ENCODE measurements at places on chromosomes 5 and 9.
A peak's percentile ranks its signal among the peaks of the same experiment; 100 is the strongest.

GRCh38 chr9:111601237-111602018, 2.0 kb upstream of the PTGR1 start:
- H3K36me3 ChIP-seq: no peaks in the 10 kb centered on the region
- no peak overlapping the region for H3K27ac ChIP-seq
- DNase-seq: no peak
- peaks cover 9% of the 10 kb centered on the region for H3K27me3 ChIP-seq
- peaks cover 18% of the 10 kb centered on the region for H3K4me1 ChIP-seq
- no peak overlapping the region for H3K4me3 ChIP-seq

- H3K4me3 ChIP-seq: no peak overlapping the region
- H3K27ac ChIP-seq: no peak overlapping the region
- H3K36me3 ChIP-seq: no peaks in the 10 kb centered on the region
- no peaks in the 10 kb centered on the region for H3K27me3 ChIP-seq
Observed at GRCh38 chr5:97836816-97837215, 653.8 kb upstream of the RIOK2 start.

DNA sequence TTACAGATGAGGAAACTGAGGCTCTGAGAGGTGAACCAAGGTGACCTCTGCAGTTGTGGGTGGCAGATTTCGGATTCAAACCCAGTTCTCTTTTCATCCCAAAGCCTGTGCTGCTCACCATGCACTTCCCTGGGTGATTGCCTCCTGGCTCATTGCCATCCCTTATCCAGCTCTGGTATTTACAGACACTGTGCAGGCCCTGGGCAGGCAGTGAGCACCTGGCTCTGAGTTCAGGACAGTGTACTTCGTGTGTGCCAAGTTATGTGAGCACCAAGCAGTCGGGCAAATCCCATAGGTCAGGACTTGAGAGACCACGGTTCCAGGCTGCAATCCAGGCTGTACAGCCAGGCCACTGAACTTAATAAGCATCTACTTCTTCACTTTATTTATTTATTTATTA, 1.4 kb downstream of the LRSAM1 start:
- peaks cover 28% of the 10 kb centered on the region for H3K36me3 ChIP-seq
- no peak overlapping the region for H3K27ac ChIP-seq
- DNase-seq: no peak
- H3K4me1 ChIP-seq: peaks cover 30% of the 10 kb centered on the region
- peak overlapping the region; percentile 98 for H3K4me3 ChIP-seq

DNA sequence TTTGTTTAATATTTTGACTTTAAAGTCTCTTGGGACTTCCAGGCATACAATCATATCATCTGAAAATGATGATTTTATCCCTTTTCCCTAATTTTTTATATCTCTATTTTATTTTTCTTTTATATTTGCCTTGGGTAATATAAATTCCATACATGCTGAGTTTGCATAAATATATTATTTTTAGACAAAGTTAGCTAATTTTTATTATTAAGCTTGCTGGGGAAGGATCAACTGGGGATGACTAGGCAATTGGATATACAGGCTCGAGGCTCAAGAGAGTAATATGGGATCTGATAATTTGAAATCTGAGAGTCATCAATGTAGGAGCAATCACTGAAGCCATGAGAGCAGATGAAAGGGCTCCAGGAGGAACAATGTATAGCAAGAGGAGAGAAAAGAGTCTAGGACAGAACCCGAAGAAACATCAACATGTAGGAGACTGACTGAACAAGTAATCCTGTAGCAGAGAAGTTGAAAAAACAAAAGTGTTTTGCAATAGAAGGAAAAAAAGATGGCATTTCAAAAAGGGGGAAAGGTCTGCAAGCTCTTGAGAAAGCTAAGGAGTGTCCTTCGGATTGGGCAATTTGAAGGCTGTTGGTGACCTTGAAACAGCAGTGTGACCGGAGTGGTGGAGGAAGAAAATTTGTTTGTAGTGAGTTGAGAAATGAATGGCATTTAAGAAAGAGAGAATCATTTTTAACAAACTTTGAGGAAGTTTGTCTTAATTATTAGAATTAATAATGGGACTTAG, 17.0 kb upstream of the RHOBTB3 start:
- H3K27ac ChIP-seq: no peak overlapping the region
- peaks cover 25% of the 10 kb centered on the region for H3K4me1 ChIP-seq
- H3K36me3 ChIP-seq: no peaks in the 10 kb centered on the region
- H3K4me3 ChIP-seq: no peak overlapping the region
- no peak for DNase-seq
- no peaks in the 10 kb centered on the region for H3K27me3 ChIP-seq

- no peak overlapping the region for H3K27ac ChIP-seq
- DNase-seq: no peak
- no peaks in the 10 kb centered on the region for H3K36me3 ChIP-seq
- H3K4me3 ChIP-seq: no peak overlapping the region
Observed at GRCh38 chr5:151664694-151665585, 21.8 kb downstream of the SPARC start.

- no peak for DNase-seq
- no peaks in the 10 kb centered on the region for H3K27me3 ChIP-seq
- H3K4me1 ChIP-seq: no peaks in the 10 kb centered on the region
- no peak overlapping the region for H3K27ac ChIP-seq
- H3K36me3 ChIP-seq: peaks cover 38% of the 10 kb centered on the region
- H3K4me3 ChIP-seq: no peak overlapping the region
Observed at GRCh38 chr9:2116073-2116472, 100.9 kb downstream of the SMARCA2 start.

GRCh38 chr9:117224695-117225094, 190.2 kb downstream of the ASTN2 start:
- H3K36me3 ChIP-seq: no peaks in the 10 kb centered on the region
- H3K27ac ChIP-seq: no peak overlapping the region

DNA sequence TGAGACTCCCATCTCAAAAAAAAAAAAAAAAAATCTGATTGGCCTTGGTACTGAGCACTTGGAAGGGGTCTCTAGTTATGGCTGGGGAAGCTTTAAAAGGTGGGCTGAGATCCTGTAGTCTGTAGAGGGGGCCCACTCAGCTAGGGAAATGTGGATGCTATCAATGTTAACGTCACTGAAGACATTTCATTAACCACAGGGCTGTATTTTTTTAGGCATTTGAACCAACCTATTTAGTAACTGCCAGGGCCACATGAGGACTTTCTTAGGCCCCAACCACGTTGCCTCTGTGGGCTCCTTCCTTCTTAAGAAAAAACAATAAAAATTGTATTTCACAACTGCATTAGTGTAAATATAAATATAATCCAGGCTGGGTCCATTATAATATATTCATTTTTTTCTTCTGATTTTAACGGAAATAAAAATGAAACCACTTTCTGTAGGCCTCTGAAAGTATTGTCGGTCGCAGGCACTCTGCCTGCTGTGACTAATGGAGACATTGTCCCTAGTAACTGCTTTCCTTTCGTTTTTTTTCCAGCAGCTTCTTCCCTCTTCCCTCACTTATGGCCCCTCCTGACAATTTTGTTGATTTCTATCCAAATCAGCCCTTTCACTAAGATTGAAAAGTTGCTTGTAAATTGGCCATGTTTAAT, 71.6 kb downstream of the GCNT1 start:
- no peaks in the 10 kb centered on the region for H3K36me3 ChIP-seq
- H3K27me3 ChIP-seq: no peaks in the 10 kb centered on the region
- no peaks in the 10 kb centered on the region for H3K4me1 ChIP-seq

DNA sequence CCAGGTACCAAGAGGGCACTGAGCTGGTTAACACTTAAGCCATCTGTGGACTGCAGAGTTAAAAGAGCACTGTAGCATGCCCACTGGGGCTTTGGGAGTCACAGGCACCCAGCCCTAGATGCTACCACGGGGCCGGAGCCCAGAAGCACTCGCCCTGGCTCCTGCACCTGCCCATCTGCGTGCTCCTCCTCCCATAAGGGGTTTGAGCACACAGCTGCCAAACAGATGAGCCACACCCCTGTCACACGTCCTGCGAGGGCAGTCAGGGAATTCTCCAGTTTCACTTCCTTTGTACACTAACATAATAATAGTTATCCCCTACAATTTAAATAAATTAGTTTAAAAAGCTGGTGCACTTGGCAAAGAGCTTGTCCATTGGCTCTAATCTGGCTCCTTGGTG, 4.5 kb upstream of the PCA3 start:
- no peak overlapping the region for H3K27ac ChIP-seq
- no peaks in the 10 kb centered on the region for H3K36me3 ChIP-seq
- H3K4me3 ChIP-seq: no peak overlapping the region
- no peak for DNase-seq
- H3K27me3 ChIP-seq: no peaks in the 10 kb centered on the region
- H3K4me1 ChIP-seq: no peaks in the 10 kb centered on the region

DNA sequence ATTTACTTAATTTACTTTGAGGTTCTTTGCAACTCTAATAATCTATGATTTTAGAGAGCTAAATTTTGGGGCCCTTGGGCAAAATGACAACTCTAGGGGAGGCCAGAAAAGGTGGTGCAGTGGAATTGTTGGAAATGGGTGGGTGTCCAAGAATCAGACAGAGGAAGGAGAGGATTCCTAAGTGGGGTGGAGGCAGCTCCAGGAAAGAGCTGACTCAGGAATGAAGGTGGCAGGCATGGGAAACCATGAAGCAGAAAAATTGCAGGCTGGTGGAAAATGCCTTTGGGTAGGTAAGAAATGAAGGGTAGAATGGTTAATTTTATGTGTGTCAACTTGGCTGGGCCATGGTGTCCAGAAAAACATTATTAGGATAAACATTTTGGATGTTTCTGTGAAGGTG, 248.5 kb upstream of the TUT7 start:
- H3K27me3 ChIP-seq: no peaks in the 10 kb centered on the region
- no peaks in the 10 kb centered on the region for H3K36me3 ChIP-seq
- H3K4me1 ChIP-seq: no peaks in the 10 kb centered on the region
- no peak overlapping the region for H3K27ac ChIP-seq
- H3K4me3 ChIP-seq: no peak overlapping the region

DNA sequence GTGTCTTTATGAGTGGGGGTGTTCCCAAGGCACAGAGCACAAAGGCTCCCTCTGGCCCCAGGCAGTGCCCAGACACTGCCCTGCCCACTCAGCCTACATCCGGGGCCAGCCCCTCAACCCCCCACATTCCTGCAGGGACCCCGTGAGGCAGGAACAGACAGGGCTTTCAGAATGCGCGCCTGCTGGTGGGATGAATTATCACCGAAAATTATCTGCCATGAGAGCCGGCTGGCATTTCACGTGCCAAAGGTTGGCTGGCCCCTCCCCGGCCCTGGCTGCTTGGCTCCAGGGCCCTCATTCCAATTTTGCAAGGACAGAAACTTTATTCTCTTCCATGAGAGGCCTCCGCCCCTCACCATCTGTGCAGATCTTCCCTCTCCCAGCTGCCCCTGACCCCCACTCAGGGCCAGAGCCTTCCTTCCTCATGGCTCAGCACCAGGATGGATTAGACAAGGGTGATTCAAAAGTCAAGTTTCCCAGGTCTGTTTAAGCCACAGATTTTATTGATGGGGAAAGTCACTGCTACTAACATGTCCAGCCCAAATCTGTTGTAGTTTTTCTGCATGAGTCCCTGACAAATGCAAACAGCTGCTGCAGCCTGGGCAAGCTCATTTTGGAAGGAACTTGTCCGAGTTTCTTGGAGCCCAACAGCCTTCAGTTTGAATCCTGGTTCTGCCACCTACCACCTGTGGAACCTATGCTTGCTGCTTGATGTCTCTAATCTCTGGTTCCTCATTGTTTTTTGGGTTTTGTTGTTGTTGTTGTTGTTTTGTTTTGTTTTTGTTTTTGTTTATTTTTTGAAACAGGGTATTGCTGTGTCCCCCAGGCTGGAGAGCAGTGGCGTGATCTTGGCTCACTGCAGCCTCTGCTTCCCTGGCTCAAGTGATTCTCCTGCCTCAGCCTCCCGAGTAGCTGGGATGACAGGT, 32.3 kb upstream of the WDR38 start:
- no peaks in the 10 kb centered on the region for H3K27me3 ChIP-seq
- no peak overlapping the region for H3K4me3 ChIP-seq
- no peak for DNase-seq

GRCh38 chr9:132575005-132575609, 7.3 kb upstream of the BARHL1 start:
- no peaks in the 10 kb centered on the region for H3K36me3 ChIP-seq
- no peak overlapping the region for H3K27ac ChIP-seq
- peaks cover 35% of the 10 kb centered on the region for H3K27me3 ChIP-seq

GRCh38 chr5:179475208-179475751, 75.1 kb upstream of the RUFY1 start:
- no peak overlapping the region for H3K27ac ChIP-seq
- peaks cover 8% of the 10 kb centered on the region for H3K27me3 ChIP-seq
- no peak for DNase-seq
- no peaks in the 10 kb centered on the region for H3K4me1 ChIP-seq
- H3K36me3 ChIP-seq: no peaks in the 10 kb centered on the region

GRCh38 chr5:28216939-28217360, 1178.6 kb upstream of the CDH9 start:
- no peaks in the 10 kb centered on the region for H3K27me3 ChIP-seq
- no peak overlapping the region for H3K27ac ChIP-seq
- no peaks in the 10 kb centered on the region for H3K36me3 ChIP-seq
- no peak overlapping the region for H3K4me3 ChIP-seq
- DNase-seq: no peak
- no peaks in the 10 kb centered on the region for H3K4me1 ChIP-seq

DNA sequence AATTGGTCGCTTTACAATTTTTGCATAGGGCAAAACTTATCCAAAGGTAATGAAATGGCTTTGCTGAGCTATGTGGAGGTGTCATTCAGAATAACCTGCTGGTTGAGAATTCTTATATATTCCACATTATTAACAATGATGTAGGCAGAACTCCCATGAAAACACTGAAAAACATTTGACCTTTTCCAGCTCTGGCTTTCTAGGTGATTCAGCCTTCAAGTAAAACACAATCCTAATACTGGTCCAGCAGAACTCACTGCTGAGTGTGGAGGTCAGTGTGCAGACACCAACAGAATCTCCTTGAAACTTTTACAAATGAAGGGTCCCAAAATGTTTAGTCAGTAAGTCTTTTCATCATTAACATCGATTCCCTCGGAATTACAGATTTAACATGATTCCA, 162.0 kb upstream of the EFNA5 start:
- DNase-seq: no peak
- H3K27me3 ChIP-seq: no peaks in the 10 kb centered on the region
- H3K27ac ChIP-seq: no peak overlapping the region

DNA sequence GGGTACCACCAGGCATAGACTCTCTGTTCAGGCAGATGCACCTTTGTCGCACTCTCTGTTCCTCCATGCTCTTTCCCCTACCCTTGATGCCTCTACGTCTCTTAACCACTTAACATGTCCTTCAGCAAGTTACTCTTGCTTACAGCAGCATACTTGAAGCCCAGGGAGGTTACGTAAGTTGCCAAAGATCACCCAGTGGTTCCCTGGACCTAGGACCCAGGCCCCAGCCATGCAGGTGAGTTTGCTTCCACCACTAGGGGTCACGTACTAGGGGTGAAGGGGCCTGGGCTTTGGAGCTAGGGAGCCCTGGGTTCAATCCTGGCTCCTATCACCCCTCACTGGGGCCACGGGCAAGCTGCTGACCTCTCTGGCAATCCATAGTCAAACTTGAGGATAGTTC, 8.9 kb downstream of the AKNA start:
- H3K36me3 ChIP-seq: peaks cover 62% of the 10 kb centered on the region
- peak overlapping the region; percentile 14 for H3K4me3 ChIP-seq
- peaks cover 97% of the 10 kb centered on the region for H3K4me1 ChIP-seq
- DNase-seq: no peak

All from CD8-positive, alpha-beta memory T cell (primary cell).